RPMI7951 (cell line): ENCODE measurements at places on chromosomes 3 and 15. TPM values are rescaled to one million over a fixed set of nuclear protein-coding genes. Genes with fewer than 3 reads are reported as not detected.
A peak's percentile ranks its signal among the peaks of the same experiment; 100 is the strongest.

The SOX14 gene
- total RNA-seq, result not detected in 2 replicates

The ACSBG1 gene
- 0.24 and 0.49 TPM in 2 replicates for total RNA-seq

The SERPINI2 gene
- not detected in 2 replicates for total RNA-seq

- DNase-seq, result no peak
Measured at GRCh38 chr15:50098545-50098944, 20.5 kb downstream of the ATP8B4 start.

- DNase-seq, result peak; percentile 74
Measured at GRCh38 chr15:41557673-41558399, 1.2 kb upstream of the TYRO3 start.
